ENCODE measurements at places on chromosomes 2 and 18.
A peak's percentile ranks its signal among the peaks of the same experiment; 100 is the strongest.

DNA sequence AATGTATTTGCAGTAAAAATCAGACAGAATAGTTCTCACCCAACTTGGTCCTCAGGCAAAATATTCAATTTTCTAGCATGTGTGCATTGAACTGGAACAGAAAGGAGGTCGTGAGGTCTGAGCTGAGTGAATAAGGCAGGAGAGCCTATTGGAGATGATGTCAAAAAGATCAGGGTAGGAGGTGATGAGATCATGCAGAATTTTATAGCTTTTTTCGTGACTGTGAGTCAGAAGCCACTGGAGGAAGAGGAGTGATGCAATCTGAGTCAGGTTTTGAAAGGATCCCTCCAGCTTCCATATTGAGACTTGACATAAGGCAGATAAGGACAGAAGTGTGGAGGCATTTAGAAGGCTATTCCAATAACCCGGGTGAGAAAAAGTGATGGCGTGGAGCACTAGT is 299.5 kb upstream of the SOX11 start:
- no peak for DNase-seq

GRCh38 chr2:2735041-2735440 is 404.0 kb upstream of the MYT1L start:
- DNase-seq: no peak

- DNase-seq: peak; percentile 97
These were observed at the start of the genes FBXO15 and TIMM21 for GRCh38 chr18:74147779-74148542. Gene FBXO15 (minus strand): TSS chr18:74147834. CDS start chr18:74147785, 49 bp downstream. Gene TIMM21 (plus strand): TSS chr18:74148523. CDS start chr18:74148809, 286 bp downstream.

DNA sequence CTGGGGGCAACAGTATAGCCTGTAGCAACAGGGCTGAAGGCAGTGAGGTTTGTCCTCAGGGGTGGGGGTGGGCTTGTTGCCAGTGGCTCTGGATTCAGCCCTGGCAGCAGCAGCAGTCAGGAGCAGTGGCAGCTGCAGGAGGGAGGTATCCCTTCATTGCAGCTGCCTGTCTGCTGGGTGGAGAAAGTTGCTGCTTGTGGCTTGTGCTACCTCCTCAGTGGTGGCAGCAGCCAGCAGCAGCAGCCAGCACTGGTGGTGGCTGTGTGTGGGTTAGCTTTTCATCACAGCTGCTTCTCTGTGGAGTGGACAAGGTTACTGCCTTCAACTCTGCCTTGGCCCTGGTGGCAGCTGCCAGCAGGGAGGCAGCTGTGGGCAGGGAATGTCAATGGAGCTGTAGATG is 94.9 kb downstream of the ARL6IP6 start:
- no peak for DNase-seq

DNA sequence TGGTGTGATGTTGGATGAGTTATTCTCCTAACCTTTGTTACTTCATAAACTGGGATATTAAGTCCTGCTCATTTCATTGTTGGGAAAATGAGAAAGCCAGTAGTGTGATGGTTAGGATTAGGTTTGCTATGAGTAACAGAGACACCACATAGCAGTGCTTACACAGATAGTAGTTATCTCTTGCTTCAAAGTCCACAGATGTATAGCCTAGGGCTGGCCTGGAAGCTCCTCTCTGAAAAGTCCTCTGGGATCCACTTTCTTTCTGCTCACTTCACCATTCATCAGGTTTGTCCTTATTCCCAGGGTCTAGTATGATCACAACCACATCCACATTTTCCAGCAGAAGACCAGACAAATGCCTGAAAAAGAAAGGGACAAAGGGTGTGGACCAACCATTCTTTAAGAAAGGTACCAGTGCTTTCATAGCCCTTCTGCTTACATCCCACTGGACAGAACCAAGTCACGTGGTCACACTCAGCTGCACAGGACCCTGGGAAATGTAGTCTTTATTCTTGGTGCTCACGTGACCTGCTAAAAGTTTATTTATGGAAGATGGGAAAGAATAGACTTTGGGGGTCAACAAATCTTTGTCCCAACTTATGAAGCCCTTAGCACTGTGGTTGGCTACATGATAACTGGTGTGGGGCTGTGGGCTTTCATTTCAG is 108.9 kb downstream of the INSIG2 start:
- no peak for DNase-seq

- peak; percentile 19 for DNase-seq
These were observed 45.2 kb upstream of the SMAD2 start for GRCh38 chr18:47975701-47976100.
